ENCODE measurements at places on chromosomes 13 and 19. TPM values are rescaled to one million over a fixed set of nuclear protein-coding genes. Genes with fewer than 3 reads are reported as not detected.

DNA sequence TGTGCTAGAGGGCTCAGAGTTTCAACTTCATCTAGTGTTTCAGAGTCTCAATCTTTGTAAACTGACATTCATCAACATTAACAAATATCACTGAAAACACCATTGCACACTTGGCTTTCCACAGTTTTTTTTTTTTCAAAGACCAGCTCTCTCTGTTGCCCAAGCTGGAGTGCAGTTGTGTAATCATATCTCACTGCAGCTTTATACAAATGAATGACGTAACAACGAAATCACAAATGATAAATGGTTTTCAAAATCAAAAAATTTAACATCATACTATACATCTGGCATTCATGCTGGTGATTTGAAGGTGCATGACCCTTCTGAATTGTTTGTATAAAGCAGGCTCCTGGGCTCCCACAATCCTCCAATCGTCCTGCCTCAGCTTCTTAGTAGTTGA lies 248.0 kb upstream of the TMTC4 start:
- no peak for DNase-seq

Gene SLC7A9
- not detected for total RNA-seq

- DNase-seq: no peak
Measured at GRCh38 chr19:18002347-18002850, 5.6 kb upstream of the ARRDC2 start.

DNA sequence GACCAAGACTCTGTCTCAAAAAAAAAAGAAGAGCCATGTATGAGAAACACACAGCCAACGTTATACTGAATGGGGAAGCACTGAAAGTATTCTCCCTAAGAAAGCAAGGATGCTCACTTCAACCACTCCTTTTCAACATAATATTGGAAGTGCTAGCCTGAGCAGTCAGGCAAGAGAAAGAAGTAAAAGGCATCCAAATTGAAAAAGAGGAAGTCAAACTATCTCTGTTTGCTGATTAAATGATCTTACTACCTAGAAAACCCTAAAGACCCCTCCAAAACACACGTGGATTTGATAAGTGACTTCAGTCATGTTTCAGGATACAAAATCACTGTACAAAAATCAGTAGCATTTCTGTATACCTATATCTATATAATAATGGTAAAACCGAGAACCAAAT lies 16.2 kb downstream of the WBP4 start:
- DNase-seq: no peak

Gene ZNF563
- 3.1 TPM for total RNA-seq

Gene LYPD4
- total RNA-seq: not detected
